ENCODE measurements at places on chromosomes 5 and 9.

DNA sequence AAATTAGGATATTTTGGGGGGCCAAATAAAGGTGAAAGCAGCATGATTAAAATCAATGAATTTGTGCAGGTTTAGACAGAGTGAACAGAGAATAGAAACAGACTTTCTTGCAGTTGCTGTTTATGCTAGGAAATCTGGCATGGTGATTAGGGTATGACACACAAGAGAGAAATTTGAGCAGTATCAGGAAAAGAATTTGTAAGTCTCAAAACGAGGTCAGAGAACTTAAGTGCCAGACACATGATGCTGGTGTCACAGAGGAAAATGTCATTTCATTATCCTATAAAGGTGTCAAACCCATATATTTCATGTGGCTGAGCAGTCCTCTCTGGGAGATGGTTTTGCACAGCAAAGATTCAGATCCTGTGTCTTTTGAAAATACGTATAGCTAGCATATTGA, 15.7 kb downstream of the LVRN start:
- DNase-seq, result peak; percentile 81

DNA sequence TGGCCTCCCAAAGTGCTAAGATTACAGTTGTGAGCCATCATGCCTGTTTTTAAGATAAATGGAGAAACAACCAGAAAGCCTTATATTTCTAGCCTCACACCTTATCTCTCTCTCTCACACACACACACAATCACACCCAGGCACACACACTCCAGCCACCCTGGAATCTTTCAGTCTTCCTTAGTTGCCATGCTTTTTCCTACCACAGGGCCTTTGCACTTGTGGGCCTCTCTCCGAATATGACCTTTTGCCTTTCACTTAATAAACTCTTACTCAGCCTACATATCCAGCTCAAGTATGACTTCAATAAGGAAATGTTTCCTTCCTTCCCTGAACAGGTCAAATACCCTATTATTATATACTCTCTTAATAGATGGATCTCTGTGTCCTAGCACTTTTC, 290.7 kb downstream of the NFIB start:
- no peak for DNase-seq

GRCh38 chr5:98513380-98513779, 260.1 kb upstream of the RGMB start:
- DNase-seq, result no peak

GRCh38 chr9:121888438-121888775, 204.7 kb downstream of the TTLL11 start:
- DNase-seq, result peak; percentile 48

GRCh38 chr9:116959809-116960208, 272.7 kb downstream of the TRIM32 start:
- DNase-seq, result no peak

- no peak for DNase-seq
These were observed 362.7 kb downstream of the OSTF1 start for GRCh38 chr9:75451045-75451444.

GRCh38 chr5:43309637-43310036, 3.6 kb downstream of the HMGCS1 start:
- no peak for DNase-seq

DNA sequence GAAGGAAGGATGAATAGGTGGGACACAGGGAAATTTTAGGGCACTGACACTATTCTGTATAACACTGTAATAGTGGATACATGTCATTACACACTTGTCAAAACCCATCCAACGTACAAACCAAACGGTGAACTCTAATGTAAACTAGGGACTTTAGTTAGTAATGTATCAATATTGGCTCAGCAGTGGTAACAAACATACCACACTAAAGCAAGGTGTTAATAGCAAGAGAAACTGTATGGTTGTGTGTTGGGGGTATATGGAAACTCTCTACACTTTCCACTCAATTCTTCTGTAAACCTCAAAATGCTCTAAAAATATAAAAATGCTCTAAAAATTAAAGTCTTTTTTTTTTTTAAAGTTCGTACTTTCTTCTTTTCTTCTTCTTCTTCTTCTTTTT, 293.1 kb upstream of the PANK3 start:
- DNase-seq, result no peak

GRCh38 chr9:126561582-126561981, 52.1 kb upstream of the LMX1B start:
- no peak for DNase-seq

- DNase-seq, result no peak
These were observed 2074.5 kb downstream of the MAT2B start for GRCh38 chr5:165579911-165580310.

DNA sequence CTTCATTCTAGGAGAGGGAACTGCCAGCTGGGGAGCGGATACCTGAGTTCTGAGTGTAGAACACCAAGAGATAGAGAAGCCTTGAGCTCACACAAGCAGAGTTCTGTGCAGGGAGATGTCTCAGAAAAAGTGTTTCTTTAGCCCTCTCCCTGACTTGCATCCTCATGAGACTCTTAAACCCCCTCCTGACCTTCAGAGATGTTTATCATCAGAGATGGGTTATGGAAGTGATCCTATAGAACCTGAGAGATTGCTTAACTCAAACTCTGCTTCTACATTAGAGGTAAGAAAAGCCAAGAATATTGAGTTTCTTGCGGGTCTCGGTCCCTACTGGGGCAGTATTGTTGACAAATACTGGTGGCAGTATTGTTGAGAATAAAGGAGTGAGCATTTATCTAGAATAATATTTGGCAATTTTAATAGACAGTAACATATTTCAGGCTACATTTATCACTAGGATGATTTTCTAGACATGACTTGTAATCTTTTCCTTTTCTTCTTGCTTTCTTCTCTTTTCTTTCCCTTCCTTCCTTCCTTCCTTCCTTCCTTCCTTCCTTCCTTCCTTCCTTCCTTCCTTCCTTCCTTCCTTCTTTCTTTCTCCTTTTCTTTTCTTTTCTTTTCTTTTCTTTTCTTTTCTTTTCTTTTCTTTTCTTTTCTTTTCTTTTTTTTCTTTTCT, at the start of gene IZUMO3:
Gene IZUMO3 (minus strand): TSS at position 51 of the 676 bp plus-strand sequence. CDS start 248 bp downstream, outside the sequence.
- no peak for DNase-seq
